Airway epithelial cell (primary cell): ENCODE measurements at places on chromosomes 1 and 21. TPM values are rescaled to one million over a fixed set of nuclear protein-coding genes. Genes with fewer than 3 reads are reported as not detected.

EPS8L3 gene
- not detected in 2 replicates for total RNA-seq

LAMC2 gene
- 835 and 929 TPM in 2 replicates for total RNA-seq

CCDC24 gene
- 5.3 and 6.4 TPM in 2 replicates for total RNA-seq

FAM163A gene
- total RNA-seq, result not detected in 2 replicates

S100A9 gene
- 4,961 and 5,057 TPM in 2 replicates for total RNA-seq

LCE3E gene
- total RNA-seq, result 0.23 and 0.63 TPM in 2 replicates

VASH2 gene
- total RNA-seq, result 0.05 and 0.49 TPM in 2 replicates

SLAMF9 gene
- total RNA-seq, result 32.0 and 35.2 TPM in 2 replicates

APP gene
- 388 and 421 TPM in 2 replicates for total RNA-seq

GBP7 gene
- not detected in 2 replicates for total RNA-seq

PCP4L1 gene
- 1.3 and 1.9 TPM in 2 replicates for total RNA-seq
